ENCODE measurements at places on chromosomes 1 and 21.

DNA sequence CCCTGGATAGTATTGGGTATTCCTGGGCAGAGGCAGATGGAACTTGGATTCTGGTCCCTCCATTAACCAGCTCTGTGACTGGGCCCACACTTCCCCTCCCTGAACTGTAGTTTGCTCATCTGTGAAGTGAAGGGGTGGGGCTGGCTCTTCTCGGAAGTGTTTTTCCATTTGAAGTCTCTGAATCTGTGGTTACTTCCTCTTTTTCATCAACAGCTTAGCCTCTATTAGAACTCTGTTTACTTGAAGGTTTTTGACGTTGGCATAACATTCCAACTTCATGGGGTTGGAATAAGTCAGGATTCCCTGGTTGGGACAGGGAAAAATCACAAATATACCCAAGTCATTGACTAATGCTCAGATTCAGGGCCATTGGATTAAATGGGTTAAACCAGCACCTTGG, 3.6 kb downstream of the KIAA0040 start:
- no peak for DNase-seq

DNA sequence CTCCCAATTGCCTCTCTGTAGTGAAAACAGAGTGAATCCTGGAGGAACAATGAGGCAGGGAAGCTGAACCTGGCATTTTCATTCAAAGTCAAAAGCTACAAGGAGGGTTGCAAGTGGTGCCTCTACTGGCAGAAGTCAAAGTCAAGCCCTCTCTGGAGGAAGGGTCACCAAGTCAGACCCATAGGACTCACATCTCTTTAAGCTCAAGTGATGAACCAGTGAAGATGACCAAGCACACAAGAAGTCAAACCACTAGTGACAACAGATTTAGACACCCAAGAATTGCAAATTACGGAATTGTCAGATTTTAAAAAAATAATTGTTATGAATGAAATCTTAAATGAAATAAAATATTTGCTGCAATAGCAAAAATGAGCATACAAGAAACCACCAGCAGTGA, 81.1 kb upstream of the ATP1B1 start:
- no peak for DNase-seq

DNA sequence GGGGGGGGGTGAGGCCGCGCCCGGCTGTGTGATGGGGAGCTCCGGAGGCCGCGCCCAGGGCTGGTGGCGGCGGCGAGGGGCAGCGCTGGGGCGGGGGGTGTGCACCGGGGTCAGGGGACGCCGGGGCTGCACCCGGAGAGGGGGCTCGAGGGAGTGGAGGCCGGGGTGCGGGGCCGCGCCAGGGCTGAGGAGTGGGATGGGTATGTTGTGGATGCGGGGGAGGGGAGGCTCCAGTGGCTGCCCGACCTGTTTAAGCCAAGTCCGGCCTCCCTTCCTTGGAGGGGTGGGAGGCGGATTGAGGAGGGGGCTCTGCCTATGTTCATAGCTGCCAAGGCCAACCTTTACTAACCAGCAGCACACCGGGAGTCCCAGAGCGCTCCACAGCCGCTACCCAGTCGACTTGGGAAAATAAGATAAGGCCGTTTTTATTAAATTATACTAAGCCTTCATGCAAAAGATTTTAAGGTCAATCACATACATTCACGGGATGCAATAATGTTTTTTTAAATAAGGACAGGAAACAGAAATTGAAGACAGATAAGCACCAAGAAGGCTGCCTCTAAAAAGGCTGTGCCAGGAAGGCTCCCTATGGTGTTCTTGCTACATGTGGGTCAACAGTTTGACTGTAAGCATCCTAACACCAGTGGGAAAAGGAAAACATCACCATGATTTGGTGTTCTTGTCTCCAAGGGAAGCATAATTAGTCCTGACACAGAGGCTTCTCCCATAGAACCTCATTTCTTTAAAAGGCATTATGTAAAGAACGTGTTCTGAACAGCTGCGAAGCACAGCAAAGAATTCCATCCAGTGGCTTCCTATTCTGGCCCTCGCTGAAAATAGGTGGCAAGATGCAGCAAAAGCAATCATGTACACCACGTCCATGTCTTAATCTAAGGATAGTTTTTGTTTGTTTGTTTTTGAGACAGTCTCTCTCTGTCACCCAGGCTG, 626 bp upstream of the HLCS start:
- DNase-seq = no peak

DNA sequence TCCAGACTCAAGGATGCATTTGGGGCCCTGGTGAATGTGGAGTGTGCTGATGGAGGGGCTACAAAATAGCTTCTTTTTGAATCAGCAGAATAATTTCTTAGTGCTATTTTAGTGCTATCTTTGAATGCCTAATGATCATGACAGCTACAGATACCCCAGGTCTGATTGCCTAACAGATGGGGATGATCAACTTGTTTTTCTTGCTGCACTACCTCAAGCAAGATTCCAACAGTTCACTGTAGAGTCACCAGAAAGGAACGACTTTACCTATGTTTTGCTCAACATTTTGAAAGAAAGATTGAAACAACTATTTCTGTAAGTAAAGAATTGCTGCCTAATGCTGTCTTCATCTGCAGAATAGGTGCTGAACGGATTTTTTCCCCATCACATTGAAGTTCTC, 42.6 kb upstream of the VAV3 start:
- no peak for DNase-seq

DNA sequence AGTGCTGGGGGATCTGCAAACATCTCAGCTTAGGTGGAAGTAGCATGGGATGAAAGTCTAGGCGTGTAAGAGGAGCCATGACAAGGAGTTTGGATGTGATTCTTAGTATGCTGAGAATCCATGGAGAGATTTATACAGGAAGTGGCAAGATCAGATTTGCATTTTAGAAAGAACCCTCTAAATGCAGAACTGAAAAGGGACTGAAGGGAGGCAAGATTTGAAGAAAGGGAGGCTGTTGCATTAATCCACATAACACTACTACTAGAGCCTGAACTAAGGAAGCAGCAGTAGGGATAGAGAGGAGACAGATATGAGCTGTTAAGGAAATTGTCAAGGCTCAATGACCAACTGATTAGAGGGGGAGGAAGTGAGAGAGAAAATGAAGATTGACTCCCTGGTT, 9.8 kb downstream of the C1orf74 start:
- no peak for DNase-seq

All from T-helper 22 cell (primary cell).